ENCODE measurements at places on chromosomes 12 and 14.

DNA sequence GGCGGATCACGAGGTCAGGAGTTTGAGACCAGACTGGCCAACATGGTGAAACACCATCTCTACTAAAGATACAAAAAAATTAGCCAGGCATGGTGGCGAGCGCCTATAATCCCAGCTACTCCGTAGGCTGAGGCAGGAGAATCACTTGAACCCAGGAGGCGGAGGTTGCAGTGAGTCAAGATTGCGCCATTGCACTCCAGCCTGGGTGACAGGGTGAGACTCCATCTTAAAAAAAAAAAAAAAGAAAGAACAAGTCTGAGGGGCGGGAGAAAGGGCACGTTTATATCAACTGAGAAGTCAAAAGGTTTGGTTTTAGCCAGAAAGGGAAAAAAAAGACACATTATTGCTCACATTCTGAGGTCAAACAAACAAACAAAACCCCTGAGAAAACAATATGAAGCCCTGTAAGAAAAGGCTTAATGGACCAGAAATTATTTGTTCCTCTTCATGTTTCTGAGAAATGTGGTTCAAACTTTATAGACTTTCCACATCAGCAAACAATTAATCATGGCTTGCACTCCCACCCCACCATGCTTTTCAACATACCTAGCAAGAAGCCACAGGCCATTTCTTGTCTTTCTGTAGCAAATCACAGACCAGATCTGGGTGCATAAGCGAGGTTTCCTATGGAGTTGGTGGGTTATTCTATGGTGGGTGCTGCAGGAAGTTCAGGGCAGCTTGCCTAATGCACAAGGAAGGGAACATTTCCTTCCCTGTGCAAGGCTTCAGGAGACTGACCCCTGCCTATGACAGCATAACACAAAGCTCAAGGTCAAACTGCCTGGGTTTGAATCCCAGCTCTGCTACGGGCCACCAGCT, 80.1 kb downstream of the SSPN start:
- DNase-seq: no peak

- DNase-seq: no peak
Measured at GRCh38 chr12:76777765-76778216, 13.9 kb downstream of the ZDHHC17 start.

GRCh38 chr12:21583587-21583986, 21.1 kb downstream of the GYS2 start:
- DNase-seq: no peak

DNA sequence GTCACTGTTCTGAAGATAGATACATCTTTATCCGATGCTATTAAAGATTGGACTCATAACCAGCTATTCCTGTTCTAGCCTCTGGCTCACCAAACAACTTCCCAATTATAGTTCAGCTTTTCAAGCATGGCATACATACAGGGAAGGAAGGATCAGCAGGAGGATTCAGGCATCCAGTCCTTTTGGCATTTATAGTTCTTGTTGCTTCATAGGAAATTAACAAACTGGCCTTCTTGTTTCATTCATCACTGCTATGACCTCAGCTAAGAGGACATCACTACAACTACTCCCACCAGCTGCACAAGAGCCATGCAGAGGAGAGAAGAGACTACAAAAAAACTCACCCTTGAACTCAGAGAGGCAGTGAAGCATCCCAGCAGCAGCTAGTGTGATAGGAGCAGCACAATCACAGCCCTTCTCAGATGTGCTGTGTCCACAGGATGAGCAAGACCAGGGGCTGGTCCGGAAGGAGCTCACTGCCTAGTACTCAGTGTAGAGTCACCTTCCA, 100.5 kb downstream of the SPTSSA start:
- DNase-seq: no peak

- no peak for DNase-seq
Measured at GRCh38 chr12:77847060-77847541, 16.4 kb downstream of the NAV3 start.

GRCh38 chr14:85252011-85252410, 277.9 kb upstream of the FLRT2 start:
- no peak for DNase-seq

- DNase-seq: no peak
Measured at GRCh38 chr12:131092901-131093603, 139.3 kb downstream of the ADGRD1 start.

DNA sequence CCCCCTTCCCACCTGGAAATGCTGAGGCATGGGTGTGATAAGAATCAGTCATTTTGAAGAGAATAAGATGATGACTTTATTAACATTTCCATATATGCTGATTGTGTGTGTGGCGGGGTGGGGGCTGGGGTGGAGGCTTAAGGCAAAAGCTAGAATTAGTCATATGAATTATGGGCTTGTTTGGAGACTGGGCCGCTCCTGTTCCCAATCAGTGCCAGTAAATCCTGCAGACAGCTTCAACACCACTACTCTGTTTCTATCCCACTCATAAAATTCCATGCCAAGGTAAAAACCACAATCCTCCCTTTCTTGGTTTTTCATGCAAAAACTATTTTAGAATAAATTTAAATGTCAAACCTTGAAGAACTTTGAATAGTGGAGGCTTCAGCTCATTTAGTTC, 29.9 kb upstream of the SLC38A2 start:
- no peak for DNase-seq

DNA sequence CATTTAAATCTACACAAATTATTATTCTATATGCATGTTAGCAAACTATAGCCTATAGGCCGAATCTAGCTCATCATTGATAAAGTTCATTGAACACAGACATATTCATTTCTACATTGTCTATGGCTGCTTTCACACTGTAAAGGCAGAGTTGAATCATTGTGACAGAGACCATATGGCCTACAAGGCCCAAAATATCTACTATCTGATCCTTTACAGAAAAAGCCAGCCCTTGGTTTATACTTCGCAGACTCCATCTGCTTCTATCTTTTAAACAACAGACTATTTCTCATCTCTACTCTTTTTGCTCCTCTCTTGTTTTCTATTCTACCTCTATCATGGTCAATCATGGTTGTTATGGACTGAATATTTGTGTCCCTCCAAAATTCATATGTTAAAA, 190.7 kb downstream of the EXOC5 start:
- no peak for DNase-seq

DNA sequence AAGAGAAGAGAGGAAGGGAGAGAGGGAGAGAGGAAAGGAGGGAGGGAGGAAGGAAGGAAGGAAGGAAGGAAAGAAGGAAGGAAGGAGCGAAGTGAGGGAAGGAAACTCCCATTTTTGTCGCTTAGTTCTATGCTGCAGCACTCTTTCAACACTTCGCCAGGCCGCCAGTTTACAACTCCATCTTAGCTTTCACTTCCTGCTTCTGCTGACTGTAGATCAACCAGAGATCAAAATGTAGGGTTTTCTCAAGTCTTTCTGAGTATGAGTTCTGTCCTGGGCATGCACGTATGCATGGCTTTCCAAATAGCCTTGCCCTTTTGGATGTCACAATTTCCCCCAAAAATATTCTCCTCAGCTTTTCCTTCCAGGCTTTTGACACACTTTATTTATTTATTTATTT, 723.4 kb downstream of the TRHDE start:
- no peak for DNase-seq

DNA sequence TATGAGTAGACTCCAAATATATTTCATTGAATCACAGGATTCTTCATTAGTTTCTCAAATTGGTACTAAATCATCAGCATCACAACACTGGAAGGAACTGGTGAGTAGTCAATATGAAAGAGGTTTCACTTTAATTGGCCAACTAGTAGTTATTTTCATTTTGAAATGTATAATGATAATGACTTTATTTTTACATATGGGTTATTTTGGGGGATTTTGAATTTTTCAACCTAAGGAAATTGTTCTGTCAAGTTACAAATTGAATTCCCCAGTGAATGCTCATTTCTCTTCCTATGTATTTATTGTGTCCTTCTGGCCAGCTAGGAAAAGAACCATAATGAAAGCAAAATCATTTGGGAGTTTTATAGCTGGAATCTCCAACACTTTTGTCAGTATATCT, 174.2 kb upstream of the ATP2B1 start:
- DNase-seq: no peak

DNA sequence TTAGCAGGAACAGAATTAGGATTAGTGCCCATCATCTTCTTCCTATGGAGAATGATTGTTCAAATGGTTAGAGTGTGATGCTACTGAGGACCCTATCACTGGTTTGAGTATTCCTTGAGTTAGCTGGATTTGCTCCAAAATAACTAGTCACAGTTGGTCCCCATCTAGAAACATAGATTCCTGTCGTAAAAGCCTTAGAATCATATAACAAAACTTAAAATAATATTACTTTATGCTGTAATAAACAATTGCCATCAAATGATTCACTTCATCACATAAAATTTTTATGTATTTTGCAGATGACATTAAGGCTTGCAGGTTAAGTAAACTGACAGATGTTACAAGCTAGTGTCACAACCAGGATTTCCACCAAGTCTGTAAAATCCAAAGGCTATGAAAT, 209.8 kb downstream of the CCER1 start:
- DNase-seq: no peak

DNA sequence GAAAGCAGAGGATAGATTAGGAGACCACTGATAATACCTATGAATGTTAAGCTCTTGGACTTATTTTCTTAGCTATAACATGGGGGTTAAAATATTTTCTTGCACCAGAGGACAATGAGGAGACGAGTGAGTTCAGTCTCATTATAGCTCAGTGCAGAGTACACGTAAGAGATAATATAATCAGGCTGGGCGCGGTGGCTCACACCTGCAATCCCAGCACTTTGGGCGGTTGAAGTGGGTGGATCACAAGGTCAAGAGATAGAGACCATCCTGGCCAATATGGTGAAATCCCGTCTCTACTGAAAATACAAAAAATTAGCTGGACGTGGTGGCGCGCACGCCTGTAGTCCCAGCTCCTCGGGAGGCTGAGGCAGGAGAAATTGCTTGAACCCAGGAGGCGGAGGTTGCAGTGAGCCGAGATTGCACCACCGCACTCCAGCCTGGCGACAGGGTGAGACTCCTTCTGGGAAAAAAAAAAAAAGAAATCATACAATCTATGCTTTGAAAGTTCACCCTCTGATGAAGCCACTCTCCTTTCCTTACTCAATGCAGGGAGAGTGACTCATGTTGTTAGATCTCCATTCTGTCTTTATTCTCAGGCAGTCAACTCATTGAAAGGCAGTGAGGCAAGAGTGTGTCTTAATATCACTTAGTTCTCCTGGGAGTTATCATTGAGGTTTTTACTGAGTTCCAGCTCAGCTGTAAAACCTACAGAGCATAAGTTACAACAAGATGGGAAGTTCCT, 134.2 kb downstream of the SYNE2 start:
- DNase-seq: no peak

DNA sequence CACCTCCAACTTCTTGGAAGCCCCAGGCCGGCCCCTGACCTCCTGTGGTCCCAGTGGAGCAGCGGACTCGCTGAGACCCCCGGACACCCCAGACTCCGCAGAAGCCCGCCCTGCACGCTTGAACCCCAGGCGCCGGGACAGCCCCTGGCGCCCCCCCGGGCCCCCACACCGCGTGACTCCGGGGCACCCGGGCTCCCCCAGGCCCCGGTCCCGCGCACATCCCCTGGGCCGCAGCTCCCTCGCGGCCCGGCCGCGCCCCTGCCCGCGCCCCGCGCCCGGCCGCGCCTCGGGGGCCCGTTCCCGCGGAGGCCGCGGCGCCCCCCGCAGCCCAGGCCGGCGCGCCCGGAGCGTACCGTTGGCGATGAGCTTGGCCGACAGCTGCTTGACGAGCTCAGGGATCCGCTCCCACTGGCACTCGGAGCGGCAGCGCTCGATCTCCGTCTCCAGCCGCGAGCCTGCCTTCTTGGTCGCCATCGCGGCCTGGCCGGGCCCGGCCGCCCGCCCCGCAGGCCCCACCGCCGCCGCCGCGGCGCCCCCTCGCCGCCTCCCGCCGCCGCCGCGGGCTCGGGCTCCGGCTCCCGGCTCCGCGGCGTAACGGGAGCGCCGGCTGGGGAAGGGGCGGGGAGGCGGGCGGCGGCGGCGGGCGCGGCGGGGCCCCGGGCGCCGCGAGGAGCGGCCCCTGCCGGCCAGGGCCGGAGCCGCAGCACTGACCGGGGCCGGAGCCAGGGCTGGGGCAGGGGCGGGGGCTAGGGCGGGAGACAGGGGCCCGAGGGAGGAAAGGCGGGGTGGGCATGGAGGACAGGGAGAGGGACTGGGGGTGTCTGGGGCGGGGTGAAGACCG, at the start of gene TTC7B:
Gene TTC7B (minus strand): TSS at position 609 of the 841 bp plus-strand sequence. CDS start 135 bp downstream, at position 474.
- peak; percentile 42 for DNase-seq
